ENCODE measurements at places on chromosomes 5 and 9. TPM values are rescaled to one million over a fixed set of nuclear protein-coding genes. Genes with fewer than 3 reads are reported as not detected.

DNA sequence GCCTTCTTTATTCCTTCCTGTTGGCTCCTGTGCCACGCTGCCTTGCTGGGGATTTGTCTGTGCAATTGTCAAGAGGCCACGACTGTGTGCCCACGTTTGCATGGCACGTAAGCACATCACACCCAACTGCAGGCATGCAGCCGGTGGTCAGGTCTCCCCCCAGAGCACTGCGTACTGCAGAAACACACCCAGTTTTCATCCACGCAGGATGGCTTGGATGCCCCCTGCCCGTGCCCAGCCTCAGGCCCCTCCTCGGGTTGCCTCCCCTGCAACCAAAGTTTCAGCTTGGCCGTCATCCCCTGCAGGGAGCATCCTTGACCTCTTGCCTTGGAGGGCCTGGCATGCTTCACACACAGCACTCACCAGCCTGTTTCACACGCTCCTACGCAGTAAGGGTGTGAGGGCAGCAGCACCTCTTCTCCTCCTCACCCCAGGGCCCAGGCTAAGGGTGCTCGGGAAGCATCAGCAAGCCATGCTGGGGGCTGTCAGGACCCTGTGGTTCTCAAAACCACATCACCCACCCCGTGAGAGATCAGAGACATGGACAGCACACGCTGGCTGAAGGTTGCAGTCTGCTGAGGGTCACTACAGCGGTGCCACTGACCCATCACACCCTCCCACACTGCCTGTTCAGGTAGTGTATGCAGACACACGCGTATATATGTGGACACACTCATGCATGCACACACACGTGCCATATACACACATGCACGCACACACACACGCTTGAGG lies 3.1 kb downstream of the MRPL36 start:
- DNase-seq, result no peak

ZDHHC11B gene
- total RNA-seq, result 2.2 TPM

HEMGN gene
- not detected for total RNA-seq

DNA sequence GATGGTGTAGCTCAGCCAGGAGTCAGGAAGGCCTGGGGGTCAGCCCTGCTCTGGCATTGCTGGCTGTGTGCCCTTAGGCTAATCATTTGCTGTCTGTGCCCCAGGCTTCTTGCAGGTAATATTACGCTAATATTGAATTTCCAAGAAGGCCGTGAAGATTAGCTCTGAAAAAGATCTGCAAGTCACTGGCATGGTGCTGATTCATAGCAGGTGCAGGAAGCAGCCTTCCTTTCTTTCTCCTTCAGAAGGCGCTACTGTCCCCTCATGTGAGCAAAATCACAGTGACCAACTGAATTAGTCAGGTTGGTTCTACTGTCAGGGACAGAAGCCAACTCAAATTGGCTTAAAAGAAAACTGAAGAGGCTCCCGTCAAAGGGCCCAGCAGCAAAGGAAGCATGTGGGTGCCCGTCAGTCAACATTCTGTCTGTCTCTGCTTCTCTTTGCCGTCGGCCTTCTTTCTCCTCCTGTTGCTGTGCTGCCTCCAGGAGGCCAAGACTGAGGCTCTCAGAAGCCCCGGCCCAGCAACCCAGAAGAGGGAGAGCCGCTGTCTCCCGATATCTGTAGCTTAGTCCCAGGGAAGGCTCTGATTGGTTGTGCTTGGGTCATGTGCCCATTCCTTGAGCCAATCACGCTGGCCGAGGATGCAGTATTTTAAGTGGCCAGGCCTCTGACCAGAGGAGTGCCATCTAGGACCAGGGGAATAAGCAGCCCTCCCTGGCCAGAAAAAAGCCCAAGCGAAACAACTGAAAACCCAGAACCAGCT lies 67.8 kb upstream of the NEURL1B start:
- no peak for DNase-seq

DNA sequence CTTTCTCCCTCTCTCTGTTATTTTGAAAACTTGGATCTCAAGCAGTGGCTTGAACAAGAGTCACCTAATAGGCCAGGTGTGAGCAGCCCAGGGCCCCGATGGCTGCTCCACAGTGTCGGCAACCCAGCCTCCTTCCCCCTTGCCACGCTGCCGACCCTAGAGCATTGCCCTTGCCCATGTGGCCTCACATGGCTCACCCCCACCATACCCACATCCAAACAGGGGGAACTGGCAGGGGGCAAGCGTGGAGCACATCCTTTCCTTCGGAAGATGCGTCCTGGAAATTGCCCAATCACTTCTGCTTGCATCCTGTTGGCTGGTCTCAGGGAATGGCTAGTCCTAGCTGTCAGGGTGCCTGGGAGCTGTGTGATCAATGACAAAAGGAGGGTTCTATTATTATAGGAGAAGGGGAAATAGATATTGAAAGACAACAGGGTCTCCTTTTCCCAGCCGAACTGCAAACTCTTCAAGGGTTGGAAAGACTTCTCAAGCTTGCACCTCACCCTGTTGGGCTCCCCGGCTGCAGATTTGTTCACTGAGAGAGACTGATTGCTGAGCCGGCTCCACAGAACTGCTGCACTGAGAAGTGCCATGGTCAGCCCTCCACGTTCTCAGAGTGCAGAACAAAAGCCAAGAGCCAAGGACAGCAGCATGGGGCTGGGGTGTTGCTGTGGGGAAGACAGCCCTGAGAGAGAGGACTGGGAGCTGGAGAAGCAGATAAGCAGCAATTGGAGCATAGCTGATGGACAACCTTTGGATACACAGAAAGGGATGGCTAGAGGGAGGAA lies 8.3 kb upstream of the TIFAB start:
- no peak for DNase-seq
